ENCODE measurements at places on chromosomes 5 and 9.
A peak's percentile ranks its signal among the peaks of the same experiment; 100 is the strongest.

DNA sequence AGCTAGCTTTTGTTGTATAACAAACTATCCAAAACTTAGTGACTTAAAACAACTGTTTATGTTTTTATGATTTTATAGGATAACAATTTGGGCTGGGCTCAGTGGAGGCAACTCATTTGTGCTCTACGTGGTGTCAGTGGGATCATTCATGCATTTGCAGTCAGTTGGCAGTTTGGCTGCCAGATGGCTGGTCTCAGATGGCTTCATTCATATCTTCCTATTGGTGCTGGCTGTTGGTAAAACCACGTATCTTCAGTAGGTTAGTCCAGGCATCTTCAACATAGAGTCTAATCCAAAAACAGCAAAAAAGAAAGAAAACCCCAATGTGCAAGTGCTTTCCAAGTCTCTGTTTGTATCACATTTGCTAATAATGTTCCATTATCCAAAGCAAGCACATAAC, 51.7 kb upstream of the RIC1 start:
- no peaks in the 10 kb centered on the region for H3K36me3 ChIP-seq
- no peak for DNase-seq
- H3K27ac ChIP-seq, result no peak overlapping the region
- no peaks in the 10 kb centered on the region for H3K27me3 ChIP-seq

DNA sequence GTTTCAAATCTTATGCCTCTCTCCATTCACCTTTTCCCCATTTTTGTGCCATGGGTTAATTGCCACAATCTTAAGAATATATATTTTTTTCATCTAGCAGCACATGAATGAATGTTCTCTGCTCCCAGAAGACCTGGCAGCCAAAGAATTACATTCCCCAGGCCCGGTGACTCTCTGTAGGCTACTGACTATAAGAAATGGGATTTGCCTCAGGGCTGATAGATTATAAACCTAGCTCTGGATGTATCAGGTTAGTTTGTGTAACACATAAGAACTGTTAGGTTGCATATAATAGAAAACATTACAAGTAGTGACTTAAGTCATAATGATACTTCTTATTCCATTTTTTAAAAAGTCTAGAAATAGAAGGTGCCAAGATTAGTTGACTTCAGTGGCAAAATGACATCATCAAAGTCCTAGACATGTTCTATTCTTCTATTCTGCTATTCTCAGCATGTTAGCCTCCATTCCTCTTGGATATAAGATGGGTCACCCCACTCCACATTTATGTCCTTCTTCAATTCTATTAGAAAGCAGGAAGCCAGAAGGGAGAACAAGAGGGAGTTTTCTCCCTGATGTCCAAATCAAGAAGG, 10.9 kb upstream of the ZNF474 start:
- H3K36me3 ChIP-seq, result no peaks in the 10 kb centered on the region
- no peak for DNase-seq
- H3K4me1 ChIP-seq, result no peaks in the 10 kb centered on the region
- H3K27ac ChIP-seq, result no peak overlapping the region

DNA sequence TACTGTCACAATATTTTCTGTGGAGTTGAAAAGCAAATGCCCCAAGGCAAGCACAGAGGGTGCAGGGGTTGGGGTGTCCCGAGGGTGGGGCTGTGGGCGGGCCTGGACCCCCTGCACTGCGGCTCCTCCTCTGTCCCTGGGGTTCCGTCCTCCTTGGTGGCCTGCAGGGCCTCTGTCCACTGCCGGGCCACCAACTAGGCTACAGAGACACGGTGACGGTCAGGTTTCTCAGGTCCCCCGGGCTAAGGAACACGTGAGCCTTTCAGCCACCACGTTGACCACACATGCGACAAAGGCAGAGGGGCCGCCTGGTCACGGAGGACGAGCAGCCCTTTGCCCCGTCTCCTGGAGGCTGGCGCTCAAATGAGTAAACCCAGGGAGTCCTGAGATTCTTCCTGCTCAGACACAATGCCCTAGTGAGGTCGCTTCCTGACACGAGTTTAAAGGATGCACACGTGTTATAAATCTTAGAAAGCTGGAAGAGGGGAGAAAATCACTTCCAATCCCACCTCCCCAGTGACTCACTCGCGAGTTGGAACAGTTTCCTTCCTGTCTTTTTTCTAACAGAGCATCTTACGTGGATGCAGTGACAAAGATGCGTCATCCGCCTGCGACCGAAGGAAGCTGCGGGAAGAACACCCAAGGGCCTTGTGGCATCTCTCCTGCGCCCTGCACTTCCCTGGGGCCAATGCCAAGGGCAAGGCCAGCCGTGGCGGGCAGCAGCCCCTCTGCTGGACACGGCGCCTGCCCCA, 24.8 kb upstream of the OBP2B start:
- no peak for DNase-seq
- no peaks in the 10 kb centered on the region for H3K27me3 ChIP-seq
- H3K36me3 ChIP-seq, result no peaks in the 10 kb centered on the region
- no peak overlapping the region for H3K27ac ChIP-seq

DNA sequence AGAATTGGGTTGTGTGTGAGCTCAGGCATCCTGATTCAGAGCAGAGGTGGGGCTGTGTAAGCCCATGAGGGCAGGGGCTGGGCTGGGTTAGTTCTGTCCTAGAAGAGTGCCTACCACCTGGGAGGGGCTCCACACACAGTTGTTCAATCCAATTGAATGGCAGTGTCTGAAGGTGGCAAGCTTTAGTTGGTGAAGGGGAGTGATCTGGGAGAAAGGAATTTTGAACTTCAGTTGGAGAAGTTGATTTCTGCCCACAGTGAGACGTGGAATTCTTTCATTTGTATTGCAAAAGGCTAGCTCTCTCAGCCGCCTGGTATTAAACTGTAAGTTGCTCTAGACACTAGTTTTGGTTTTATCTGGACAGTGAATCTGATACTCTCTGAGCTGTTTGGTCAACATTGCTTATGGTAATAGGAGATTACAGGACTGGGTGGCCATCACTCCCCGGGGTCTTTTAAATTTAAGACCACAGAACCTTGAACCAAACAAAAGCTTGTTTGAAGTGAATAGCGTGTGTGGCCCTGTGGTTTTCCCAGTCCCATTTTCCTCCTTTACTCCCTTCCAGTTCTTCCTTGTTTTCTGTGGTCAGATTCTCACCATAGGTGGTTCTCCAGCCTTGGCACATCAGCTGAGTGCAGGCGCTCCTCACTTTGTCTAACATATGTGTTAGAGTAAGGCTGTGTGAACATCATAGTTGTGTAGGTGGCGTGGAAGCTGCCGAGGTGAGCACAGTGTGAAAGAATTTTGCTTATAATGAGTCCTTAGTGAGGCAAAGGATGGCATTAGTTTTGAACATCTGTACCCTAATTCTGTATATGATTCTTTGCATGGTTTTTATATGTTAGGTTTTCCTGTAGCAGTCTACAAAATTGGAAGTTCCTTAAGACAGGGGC, 78.0 kb downstream of the ARHGAP26 start:
- H3K4me1 ChIP-seq, result peaks cover 24% of the 10 kb centered on the region
- H3K4me3 ChIP-seq, result no peak overlapping the region
- H3K27ac ChIP-seq, result no peak overlapping the region
- no peaks in the 10 kb centered on the region for H3K36me3 ChIP-seq

DNA sequence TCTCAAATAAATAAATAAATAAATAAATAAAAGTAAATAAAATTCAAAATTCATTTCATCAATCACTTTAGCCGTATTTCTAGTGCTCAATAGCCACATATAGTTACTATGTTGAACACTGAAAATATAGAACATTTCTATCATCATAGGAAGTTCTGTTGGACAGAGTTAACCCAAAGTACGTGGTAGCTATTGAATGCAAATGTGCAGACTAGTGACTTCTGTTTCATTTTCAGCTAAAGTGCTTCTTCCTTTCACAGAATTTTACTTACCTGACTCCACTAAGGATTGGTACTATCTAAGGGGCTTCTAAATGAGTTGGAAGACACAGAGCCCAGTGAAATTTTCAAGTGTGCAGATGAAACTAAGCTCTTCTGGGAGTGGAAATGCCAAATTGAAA, 1208.3 kb downstream of the MAT2B start:
- H3K27me3 ChIP-seq, result no peaks in the 10 kb centered on the region
- H3K36me3 ChIP-seq, result no peaks in the 10 kb centered on the region
- H3K4me3 ChIP-seq, result no peak overlapping the region
- DNase-seq, result no peak

DNA sequence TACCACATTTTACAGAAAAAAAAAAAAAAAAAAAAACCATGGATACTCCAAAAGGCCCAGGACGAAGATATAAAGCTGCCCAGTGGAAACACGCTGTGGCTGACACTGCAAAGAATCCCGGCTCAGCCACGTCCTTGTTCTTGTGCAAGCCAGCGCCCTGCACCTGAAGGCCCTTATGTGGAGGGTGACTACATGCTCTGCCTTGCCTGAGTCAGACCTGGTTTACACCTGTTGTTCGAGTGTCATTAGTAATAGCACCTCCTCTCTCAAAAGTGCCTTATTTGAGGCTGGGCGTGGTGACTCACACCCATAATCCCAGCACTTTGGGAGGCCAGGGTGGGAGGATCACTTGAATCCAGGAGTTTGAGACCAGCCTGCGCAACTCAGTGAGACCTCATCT, 54.3 kb upstream of the ZSWIM6 start:
- 0 out of 2 replicates have a peak, but pooled peaks cover 3% of the 10 kb centered on the region for H3K4me1 ChIP-seq
- H3K36me3 ChIP-seq, result no peaks in the 10 kb centered on the region
- H3K27me3 ChIP-seq, result no peaks in the 10 kb centered on the region
- no peak for DNase-seq
- no peak overlapping the region for H3K4me3 ChIP-seq
- no peak overlapping the region for H3K27ac ChIP-seq

DNA sequence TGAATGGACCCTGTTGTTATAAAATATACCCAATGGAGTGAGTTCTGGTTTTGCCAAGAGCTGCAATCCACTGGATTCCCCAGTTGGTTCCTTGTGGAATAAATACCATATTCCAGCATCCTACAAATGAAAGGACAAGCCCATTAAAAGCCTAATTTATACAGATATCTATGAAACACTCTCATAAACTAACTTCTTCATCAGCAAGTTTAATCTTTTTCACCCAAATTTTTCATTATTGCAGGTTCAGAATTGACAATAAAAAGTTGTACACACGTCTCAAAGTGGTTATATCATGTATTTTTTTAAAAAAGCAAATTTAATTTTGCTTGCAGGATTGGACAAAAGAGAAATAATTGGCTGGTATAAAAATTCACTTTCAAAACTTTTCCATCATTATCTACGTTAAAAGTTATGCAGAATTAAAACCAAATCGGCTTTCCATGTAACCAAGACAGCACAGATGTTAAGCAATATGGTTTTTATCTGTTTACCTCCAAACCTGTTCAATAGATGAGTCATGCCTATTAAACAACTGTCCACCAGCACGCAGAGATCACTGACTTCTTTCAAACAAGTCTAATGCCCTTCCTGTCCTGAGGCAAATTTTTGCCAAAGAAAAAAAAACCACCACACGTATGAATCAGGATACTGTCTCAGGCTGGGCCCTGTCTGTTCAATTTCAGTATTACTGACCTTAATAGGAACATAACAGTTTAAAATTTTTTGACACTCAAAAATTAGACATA, 42.5 kb downstream of the CEMIP2 start:
- no peaks in the 10 kb centered on the region for H3K27me3 ChIP-seq
- H3K4me1 ChIP-seq, result peaks cover 17% of the 10 kb centered on the region
- H3K4me3 ChIP-seq, result no peak overlapping the region

DNA sequence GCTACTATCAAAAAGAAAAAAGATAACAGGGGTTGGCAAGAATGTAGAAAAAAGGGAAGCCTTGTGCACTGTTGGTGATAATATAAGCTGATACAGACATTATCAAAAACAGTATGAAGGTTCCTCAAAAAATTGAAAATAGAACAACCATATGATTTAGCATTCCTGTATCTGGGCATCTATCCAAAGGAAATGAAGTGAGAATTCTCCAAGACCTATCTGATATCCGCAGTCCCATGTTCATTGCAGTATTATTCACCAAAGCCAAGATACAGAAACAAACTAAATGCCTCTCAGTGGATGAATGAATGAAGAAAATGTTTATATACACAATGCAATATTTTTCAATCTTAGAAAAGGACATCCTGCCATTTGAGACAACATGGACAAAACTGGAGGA, 1943.3 kb downstream of the MAT2B start:
- H3K4me1 ChIP-seq, result no peaks in the 10 kb centered on the region
- no peak overlapping the region for H3K4me3 ChIP-seq
- DNase-seq, result no peak
- H3K27me3 ChIP-seq, result no peaks in the 10 kb centered on the region
- H3K27ac ChIP-seq, result no peak overlapping the region

DNA sequence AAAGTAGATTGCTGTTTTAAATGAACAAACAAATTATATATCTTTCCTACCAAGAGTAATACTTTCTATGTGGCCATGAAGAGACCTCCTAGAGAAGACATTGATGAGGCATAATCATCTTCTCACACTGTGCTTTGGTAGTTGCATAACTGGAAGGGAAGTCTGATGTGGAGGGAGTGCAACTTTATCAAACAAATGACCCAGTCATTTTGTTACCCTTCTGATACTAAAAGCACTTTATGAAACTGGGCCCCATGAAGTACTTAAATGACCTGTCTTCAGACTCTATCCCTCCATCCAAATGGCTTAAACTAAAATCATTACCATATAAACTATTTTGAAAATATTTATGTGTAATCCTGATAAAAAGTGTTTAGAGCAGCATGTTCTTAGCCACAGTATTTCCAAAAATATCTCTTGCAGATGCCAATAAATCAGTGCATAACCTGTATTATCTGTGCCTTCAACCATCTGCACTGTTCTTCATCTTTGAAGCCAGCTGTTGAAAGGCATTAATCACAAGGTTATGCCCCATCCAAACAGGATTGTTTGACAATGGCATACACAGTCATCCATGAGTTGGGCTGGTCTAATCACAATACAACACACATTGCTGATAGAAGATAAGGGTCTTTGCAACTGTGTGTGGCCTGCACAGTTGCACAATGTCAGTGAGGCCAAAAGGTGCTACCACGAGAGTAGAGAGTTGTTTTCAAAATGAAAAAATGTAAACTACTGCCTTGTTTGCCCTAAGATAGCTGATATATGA, 31.9 kb upstream of the MIER3 start:
- H3K27ac ChIP-seq, result no peak overlapping the region
- no peak overlapping the region for H3K4me3 ChIP-seq
- no peaks in the 10 kb centered on the region for H3K4me1 ChIP-seq
- no peaks in the 10 kb centered on the region for H3K36me3 ChIP-seq
- no peak for DNase-seq
- no peaks in the 10 kb centered on the region for H3K27me3 ChIP-seq

GRCh38 chr5:39217365-39218281, 1.7 kb downstream of the FYB1 start:
- H3K4me3 ChIP-seq, result no peak overlapping the region
- no peaks in the 10 kb centered on the region for H3K27me3 ChIP-seq
- no peak overlapping the region for H3K27ac ChIP-seq
- DNase-seq, result peak; percentile 71
- H3K4me1 ChIP-seq, result no peaks in the 10 kb centered on the region

DNA sequence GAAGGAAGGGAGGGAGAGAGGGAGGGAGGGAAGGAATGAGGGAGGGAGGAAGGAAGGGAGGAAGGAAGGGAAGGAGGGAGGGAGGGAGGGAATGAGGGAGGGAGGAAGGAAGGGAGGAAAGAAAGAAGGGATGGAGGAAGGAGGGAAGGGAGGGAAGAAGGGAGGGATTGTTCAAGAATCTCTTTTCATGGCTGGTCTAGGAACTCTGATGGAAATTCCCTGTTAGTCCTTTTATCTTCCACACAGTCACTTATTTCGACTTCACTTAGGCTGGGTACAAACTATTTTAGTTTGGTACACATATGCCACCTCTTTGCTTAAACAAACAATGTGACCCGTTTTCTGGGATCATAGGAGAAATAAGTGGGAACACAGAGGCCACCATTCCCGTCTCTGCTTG, 435.6 kb upstream of the WWC1 start:
- H3K36me3 ChIP-seq, result no peaks in the 10 kb centered on the region
- no peak for DNase-seq
- no peaks in the 10 kb centered on the region for H3K4me1 ChIP-seq

- no peak for DNase-seq
- 0 out of 2 replicates have a peak, but pooled peaks cover 2% of the 10 kb centered on the region for H3K36me3 ChIP-seq
- no peaks in the 10 kb centered on the region for H3K27me3 ChIP-seq
- no peak overlapping the region for H3K4me3 ChIP-seq
Measured at GRCh38 chr9:88477300-88477751, 57.7 kb upstream of the NXNL2 start.
